ENCODE measurements at places on chromosomes 5 and 9.

GRCh38 chr5:95084757-95085156 is 200.1 kb downstream of the MCTP1 start:
- DNase-seq = no peak

DNA sequence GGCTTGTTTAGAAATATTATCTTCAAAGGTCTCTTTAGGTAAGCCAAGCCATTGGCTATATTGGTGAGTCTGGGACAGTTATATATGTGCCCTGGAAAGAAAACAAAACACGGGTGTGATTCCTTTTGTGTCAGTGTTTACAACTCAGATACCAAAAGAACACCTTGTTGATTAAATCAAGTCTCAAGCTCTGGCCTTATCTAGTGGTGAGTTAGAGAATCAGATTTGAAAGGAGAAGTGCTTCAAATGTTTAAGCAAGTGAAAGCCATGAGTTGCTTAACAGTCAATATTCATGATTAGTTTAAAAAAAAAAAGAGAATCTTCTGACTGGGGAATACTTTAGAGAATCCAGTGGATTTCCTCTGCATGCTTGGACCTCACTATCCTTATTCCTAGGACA is 68.3 kb downstream of the IQGAP2 start:
- DNase-seq = no peak

DNA sequence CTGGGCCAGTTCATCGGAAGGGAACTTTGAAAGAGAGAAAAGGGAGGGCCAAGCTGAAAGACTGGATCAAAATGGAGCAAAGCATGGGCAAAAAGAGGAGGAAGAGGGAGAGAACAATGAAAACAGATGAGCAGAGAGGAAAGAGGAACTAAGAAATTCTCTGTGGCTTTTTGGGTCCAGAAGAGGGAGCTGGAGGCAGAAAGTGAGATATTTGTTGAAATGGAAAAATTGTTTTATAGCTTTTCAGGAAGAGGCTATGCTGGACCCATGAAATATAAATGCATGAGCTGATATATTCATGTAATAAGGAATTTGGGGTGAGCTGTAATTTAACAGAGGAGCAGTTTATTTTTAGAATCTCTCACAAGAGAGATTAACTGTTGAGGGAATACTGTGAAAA is 457.3 kb downstream of the DMAC1 start:
- DNase-seq = no peak

DNA sequence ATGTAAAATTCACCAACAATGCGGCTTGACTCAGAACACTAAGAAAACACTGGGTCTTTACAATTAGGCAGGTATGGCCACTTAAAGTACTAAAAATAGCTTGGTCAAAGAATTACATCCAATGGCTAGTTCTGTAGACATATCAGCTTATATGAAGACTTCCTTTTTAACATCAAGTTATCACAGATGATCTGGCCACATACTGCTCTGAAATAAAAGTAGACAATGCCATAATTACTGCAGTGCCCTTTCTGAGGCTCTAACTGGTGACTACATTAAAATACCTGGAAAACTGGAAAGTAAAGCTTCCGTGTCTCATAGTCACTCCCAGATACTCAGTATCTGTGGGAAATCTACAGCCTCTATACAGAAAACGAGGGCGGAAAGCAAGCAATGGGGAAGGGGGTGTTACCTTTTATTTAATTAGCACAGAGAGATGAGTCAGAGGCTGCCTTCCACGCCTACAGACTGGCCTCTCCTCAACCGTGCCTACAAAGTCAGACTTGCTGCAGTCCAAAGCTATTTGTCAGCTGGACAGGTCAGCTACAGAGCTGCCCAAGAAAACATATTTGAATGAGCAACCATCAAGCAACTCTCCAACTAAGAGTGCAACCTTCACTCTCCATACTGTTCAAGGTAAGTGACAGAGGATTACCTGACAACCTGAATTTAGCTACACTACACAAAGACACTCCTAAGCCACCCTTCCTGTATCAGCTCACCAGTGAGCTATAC is 8.7 kb downstream of the SERINC5 start:
- peak; percentile 93 for DNase-seq

DNA sequence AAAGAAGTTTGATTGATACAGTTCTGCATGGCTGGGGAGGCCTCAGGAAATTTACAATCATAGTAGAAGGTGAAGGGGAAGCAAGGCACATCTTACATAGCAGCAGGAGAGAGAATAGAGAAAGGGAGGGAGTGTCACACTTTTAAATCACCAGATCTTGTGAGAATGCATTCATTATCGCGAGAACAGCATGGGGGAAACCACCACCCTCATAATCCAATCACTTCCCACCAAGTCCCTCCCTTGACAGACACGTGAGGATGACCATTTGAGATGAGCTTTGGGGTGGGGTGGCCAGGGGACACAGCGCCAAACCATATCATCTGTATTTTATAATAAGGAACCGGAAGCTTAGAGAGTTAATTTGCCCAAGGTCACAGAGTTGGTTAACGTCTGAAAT is 13.7 kb upstream of the FOCAD start:
- DNase-seq = no peak

- no peak for DNase-seq
Measured at GRCh38 chr5:62560786-62561185, 17.8 kb upstream of the LRRC70 start.

GRCh38 chr5:13771011-13771571 is 173.4 kb downstream of the DNAH5 start:
- DNase-seq = no peak

- no peak for DNase-seq
Measured at GRCh38 chr5:176573564-176574296, 24.6 kb downstream of the CDHR2 start.

GRCh38 chr5:170880084-170880483 is 18.3 kb downstream of the RANBP17 start:
- no peak for DNase-seq

- DNase-seq = peak; percentile 38
Measured at GRCh38 chr5:17056141-17056631, 120.1 kb upstream of the MYO10 start.

- DNase-seq = no peak
Measured at GRCh38 chr9:135814421-135815095, 92.8 kb downstream of the CAMSAP1 start.

GRCh38 chr5:128674837-128675446 is 136.9 kb upstream of the FBN2 start:
- no peak for DNase-seq

GRCh38 chr9:76932757-76933156 is 26.8 kb upstream of the PRUNE2 start:
- peak; percentile 73 for DNase-seq

- DNase-seq = no peak
Measured at GRCh38 chr9:71106992-71107391, 14.4 kb downstream of the TRPM3 start.

DNA sequence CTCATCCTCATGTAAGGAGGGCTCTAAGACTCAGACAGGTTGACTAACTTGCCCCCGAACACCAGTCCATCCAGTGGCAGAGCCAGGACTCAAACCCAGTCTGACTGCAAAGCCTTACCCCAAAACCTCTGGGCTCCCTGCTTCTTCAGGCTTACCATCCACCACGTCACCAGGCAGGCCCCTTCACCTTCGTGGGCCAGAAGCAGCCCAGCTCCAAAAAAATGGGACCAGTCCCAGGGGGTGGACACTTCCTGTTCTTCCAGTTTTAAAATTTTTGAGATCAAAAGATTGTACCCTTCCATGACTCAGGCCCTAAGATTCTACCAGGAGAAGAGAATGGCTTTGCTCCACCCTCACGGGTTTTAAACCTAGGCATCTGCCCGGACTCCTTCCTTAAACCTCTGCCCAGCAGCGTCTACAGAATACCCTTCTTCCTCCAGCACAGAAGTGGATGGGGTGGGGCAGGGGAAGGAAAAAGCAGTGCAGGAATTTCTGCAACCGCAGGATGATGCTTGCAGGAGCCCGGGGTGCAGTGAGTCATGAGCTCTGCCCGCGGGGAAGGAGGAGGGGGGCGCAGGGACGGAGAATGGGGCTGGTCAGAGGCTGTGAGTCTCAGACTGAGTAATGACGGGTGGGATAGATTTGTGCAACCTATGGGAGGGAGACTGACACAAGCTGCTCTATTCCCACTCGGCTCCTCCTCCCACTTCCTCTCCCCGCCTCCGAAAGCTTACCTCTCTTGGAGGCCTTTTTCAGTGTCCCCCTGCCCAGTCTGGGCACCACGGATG is 50.4 kb upstream of the STXBP1 start:
- peak; percentile 99 for DNase-seq

DNA sequence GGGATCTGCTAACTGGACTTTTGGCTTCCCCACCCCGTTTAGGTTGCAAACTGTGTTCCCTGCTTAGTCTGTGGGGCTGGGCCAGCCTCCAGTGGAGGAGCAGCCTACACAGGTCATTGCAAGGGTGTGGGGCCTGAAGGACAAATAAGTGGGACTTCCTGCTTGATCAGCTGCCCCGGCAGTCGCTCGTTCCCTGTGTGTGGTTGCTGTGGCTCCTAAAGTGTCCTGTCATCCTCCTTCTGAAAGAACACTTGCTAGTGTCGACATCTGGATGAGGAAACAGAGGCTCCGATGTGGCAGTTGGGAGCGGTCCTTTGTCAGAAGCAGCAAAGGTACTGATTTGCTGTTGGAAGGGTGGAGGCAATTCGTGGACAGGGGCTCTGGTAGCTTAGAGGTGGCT is 88.9 kb upstream of the TBCA start:
- no peak for DNase-seq

DNA sequence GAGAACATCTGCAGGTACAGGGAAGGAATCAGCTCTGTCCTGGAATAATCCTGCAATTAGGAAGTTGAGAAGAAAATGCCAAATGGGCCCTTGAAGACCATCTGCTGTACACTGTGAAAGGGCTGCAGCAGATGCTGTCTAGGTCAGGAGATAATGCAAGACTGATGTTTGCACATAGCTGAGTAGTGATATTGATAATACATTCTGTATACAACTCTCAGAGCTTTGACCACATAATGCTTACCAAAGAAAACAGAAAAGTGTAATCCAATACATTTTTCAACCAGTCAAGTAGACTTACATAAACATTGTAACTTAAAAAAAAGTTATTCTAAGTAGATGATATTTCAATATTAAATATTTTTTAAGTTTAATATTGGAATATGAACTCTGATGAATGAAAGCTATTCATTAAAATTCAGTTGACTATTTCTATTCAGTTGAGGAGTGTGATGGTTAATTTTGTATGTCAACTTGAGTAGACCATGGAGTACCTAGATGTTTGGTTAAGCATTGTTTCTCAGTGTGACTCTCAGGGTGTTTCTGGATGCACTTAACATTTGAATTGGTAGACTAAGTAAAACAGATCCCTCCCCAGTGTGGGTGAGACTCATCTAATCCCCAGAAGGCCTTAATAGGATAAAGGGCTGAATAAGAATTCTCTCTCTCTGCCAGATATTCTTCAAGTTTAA is 380.1 kb upstream of the PRR16 start:
- DNase-seq = no peak

DNA sequence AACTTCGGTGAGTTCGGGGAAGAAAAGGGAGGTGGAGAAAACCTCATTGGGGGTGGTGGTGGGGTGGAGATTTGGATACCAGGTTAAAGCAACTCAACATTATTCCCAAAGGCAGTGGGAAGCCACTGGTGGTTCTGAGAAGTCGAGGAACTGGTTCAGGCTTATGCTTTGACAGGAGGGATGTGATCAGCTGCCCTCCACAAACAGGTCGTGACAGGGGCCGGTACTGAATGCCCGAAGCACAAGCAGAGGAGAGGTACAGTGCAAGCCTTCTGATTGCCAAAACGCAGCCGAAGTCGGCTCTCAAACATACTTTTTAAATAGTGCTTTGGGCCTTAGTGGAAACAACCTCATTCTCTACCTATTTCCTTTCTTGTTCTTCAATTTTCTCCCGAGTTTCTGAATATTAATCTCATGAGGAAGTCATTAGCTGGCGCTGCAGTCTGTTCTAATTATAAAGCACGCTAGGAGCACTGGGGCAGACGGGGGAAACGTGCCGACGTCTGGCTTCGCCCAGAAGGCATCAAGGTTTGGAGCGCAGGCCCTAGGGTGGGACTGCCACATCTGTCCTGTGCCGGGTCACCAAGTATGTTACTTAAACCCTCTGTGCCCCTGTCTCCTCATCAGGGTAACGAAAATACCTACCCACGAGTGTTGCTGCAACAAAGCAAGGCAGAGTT is 27.3 kb downstream of the SHB start:
- no peak for DNase-seq

GRCh38 chr5:17991775-17992174 is 357.5 kb downstream of the TAF11L14 start:
- DNase-seq = no peak

DNA sequence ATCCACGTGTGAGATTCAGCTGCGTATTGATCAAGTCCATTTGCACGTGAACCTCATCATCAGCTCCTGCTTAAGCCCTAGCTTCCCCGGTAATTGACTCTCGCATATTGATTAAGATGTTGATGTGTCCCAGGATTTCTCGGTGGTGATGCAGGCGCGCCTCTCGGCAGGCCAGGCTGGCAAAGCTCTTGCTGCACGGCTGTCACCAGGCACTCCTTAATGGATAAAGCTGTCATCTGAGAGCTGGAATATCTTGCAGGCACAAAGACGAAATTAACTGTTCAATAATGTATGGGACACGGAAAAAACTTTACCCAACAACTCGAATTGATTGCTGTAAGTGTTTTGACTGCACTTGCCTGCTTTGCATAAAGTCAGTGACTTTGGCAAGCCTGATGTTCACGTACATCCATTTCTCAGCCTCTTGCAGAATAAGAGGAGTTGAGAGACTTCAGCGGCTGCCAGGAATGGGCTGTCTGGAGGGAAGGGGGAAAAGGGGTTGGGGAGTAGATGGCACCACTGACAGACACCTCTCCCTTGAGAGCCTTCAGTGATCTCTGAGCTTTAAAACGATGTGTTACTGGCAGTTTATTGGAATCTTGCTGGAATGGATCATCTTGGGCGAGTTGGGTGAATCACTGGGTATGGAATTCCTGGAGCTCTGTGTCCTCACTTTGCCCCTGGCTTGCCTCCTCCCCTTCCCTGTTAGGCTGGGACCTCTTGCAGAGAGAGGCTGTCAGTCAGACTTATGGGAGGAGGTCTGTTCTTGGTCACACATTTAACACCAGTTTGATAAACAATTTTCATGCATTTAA is 650.3 kb downstream of the CCDC171 start:
- peak; percentile 96 for DNase-seq

GRCh38 chr9:15606643-15607472 is 54.0 kb downstream of the CCDC171 start:
- peak; percentile 8 for DNase-seq

DNA sequence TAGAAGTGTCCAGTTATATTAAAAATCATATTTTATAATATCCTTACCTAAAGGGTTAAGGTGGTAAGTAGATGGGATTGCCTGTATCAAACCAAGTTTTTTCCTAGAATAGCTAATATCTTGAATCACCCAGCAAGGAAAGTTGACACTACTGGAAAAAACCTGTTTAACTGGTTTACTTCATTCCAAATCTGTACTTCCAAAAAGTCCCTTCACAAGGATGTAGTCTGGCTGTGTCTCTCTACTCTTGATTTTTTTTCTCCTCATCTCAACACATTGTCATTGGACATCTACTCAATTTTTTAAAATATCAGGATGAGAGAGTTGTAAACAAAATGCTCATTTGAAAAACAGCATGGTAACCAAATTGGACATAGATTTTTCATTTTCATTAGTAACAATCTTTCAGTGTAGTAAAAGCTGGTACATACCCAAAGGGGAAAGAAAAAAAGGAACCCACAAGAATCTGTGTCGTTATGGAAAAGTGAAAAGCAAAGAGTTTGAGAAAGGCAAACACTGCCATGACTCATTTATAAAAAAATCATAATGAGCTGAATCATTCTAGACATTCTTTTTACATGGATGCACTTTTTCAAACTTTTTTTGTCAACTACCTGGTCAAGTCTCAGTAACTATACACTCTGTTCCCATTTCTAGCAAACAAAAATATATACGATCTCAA is 173.5 kb downstream of the GLIS3 start:
- peak; percentile 79 for DNase-seq
